Cerebellum (tissue), 4 donors: ENCODE measurements at places on chromosomes 12 and 14.

- no peak for DNase-seq
Measured at GRCh38 chr14:49160983-49161382, 425.2 kb downstream of the RPS29 start.

- DNase-seq: no peak
Measured at GRCh38 chr12:26746121-26746714, 86.8 kb downstream of the ITPR2 start.

DNA sequence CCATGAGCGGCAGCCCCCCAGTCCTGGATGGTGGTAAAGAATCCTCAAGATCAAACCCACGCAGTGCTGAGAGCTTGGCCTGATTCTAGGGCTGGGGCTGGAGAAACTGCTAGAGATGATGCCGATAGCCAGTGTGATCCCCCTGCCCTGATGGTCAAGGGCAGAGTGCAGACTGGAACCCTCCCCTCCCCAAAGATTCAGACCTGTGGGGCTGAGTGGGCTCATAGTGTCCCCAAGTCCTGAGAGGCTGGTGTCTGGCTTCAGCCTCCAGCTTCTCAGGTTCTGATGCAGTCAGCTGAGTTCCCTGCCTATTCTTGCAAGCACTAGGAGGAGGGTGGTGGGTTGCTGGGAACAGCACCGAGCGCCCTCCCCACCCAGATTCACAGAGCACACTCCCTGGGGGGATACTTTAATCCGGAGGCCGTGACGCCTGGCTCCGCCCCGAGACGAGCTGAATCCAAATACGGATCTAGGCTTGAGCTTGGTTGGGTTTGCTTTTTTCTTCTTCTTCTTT is 11.9 kb downstream of the RHOF start:
- no peak for DNase-seq

- no peak for DNase-seq
Measured at GRCh38 chr14:56195704-56196103, 77.5 kb downstream of the PELI2 start.

- peak; percentile 81 for DNase-seq
Measured at GRCh38 chr14:95497561-95498011, 18.9 kb downstream of the SYNE3 start.

- no peak for DNase-seq
Measured at GRCh38 chr12:22234561-22234960, 99.9 kb downstream of the ST8SIA1 start.

- DNase-seq: no peak
Measured at GRCh38 chr12:67327466-67327865, 58.3 kb downstream of the CAND1 start.

- no peak for DNase-seq
Measured at GRCh38 chr12:131494741-131495524, 216.0 kb upstream of the SFSWAP start.

DNA sequence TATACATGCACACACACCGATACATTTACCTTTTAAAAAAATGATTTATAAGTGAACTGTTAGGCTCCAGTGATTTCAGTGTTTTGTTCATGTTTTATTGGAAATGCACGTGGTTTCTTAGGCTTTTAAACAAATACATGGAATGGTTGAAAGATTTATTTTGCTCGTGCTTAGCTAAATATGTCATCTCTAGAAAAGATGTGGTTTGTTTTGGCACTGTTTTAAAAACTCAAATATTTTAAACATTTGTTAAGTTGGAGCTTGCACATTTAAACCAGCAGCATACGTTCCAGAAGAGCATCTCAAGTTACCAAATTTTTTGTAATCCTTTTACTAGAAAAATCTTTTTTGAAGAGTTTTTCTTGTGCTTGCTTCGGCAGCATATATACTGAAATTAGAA is 44.5 kb downstream of the FOXA1 start:
- no peak for DNase-seq

DNA sequence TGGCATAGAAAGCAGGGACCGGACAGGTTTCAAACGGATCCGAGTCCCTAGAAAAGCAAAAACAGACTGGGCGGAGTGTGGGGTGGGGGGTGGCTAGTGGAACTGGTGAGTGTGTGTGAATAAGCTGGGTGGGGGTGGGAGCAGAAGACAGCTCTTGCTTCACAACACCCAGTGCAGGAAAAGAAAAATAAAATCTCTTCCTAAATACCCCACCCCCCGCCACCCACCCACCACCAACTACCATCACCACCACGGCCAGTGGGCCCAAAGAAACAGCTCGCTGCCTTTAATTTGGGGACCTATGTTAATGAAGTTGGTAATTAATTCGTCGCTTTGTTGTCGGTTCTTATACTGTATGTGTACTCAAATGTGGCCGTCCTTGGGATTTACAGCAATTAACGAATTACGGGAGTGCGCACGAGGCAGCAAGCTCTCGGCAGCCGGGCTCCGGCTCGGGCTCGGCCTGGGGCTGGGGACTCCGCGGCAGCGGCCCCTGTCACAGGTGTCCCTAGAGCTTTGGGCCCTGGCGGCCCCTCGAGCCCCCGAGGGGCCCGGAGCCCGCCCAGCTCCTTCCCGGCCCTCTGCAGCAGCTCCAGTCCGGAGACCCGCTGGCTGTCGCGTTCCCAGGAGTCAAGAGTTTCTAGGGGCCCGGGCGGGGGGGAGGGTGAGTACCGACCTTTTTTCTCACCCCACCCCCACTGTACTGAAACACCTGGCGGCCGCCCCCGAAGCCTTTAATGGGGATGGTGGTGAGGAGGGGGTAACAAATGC is 1.5 kb upstream of the OTX2 start:
- DNase-seq: no peak

- DNase-seq: no peak
Measured at GRCh38 chr14:96287856-96288255, 31.8 kb downstream of the BDKRB1 start.

DNA sequence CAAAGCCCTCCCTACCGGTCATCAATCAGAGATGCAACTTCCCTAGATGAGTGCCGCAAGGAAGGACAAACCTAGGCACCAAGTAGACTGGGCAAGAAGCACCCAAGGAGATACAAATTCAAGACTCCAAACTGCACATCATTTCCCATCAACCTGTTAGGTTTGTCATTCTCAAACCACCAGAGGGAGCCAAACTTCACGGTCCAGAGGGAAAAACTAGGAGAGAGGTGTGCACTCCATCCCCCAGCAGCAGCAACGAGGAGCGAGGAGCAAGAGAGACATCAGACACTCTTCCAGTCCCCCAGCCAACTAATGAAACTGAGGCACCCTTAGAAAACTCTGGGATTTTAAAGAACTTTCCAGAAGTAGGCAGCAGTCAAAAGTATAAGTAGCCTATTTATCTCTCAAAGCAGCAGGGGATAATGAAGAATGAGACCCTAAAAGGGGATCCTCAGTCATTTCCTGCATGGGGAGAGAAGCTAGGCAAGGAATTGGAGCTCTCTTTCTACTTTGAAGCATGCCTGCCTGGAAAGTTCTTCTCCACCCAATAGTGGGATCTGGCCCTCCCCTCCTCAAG is 37.0 kb upstream of the NT5DC3 start:
- peak; percentile 30 for DNase-seq

DNA sequence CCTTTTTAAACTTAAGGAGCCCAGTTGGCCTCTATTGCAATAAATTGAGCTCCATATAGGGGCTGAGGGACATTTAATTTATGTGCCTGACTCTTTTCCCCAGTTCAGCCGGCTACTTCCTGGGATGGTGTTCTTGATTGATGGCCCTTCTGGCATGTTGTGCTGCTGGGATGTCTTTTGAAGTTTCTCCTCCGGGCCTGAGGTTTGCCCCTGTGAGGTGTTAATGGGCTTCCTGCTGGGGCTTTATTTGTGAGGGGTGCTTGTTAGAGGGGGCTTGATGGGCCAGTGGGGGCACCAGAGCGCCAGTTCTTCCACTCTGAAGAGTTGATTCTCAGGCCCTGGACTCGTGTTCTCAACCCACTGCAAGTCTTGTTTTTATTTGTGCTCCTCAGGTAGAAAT is 69.6 kb downstream of the CHST11 start:
- DNase-seq: no peak

DNA sequence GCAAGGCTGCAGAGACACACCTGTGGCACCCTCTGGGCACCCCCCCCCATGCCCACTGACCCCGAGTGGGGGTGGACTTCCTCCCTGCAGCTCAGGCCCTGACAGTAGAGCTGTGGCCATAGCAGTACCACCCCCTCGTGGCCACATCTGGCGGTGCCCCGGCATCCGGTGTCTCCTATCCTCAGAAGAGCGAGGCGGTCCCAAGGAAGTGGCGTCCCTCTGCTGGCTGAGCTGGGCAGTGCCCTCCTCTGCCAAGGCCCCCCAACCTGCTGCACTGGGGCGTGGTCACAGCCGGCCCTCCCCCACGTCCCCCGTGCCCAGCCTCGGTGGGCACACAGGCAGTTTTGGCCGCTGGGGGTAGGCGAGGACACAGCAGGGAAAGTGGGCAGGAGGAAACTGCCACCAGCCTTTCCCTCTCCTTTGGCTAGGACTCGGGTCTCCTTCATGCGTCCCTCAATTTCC is 6.0 kb upstream of the SLC6A12 start:
- no peak for DNase-seq

GRCh38 chr12:19507823-19508222 is 68.5 kb downstream of the AEBP2 start:
- no peak for DNase-seq

- DNase-seq: no peak
Measured at GRCh38 chr12:50922820-50923219, 29.5 kb upstream of the HIGD1C start.

- DNase-seq: peak; percentile 27
Measured at GRCh38 chr14:26597071-26597588, 703 bp downstream of the NOVA1 start.

DNA sequence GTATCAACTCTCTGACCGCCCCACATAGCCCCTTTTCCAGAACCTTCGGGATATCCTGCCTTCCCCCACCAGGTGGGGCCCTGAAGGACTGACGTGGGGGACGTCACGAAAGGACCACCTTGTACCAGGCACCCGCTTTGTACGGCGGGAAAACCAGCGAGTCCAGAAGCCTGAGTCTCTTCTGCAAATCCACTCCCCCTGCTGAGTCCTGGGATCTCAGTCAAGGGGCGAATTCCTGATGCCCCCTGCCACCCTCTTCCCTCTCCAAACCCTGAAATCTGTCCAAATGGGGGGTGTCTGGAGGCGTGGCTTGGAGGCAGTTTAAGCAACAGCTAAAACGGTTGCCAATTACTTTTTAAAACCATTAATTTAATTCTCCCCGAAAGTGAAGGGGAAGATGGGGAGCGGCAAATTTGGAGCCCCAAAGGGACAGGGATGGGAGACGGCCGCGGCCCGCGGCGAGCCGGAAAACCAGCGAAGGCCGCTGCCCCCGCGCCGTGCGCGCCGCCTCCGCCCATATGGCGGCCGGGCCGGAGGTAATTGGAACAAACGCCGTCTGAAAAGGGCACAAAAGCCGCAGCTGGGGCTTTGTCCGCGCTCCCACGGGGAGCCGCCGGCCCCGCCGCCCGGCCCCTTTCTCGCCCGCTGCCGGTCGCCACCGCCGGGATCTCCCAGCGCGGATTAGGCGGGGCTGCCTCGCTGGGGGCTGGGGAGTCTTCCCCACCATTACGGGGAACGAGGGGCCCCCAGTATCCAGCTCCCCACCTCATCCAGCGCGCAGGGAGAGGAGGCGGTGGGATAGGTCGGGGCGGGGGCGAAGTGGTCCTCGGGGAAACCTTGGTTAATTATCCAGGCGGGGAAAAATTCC is 6.6 kb downstream of the LHX5 start:
- DNase-seq: no peak

DNA sequence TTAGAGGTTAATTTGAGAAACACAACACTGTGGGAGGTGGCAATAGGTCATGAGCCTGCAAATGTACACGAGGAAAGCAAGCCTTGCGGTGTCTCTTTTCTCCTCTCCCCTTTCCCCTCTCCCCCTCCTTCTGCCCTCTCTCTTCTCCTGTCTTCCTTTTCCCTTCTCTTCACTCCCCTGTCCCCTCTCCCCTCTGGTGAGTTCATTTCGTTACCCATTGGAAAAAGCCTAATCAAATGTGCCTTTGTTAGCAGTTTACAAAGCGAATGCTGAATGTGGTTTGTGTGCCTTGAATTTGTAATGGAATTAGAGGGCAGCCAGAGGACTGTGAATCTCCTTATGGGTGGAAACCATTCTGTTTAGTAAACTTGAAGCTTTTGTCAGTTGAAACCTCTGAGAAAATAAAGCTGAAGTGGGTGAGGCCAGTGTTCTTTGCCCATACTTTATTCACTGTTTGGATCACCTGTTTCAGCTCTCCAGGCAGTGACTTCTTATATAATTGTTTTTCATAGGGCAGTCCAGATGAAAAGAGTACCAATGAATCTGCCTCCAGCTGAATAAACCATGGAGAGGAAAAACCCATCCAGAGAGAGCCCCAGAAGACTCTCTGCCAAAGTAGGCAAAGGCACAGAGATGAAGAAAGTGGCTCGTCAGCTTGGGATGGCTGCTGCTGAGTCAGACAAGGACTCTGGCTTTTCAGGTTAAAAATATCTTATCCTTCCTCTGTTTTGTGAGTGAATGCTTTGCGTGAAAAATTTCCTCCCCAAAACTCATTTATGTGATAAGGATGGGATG is 7.3 kb downstream of the CIPC start:
- no peak for DNase-seq

GRCh38 chr12:106305376-106305775 is 2.8 kb downstream of the TCP11L2 start:
- DNase-seq: no peak

- DNase-seq: peak; percentile 58
Measured at GRCh38 chr14:75132382-75133086, 5.7 kb upstream of the NEK9 start.
